ENCODE measurements at places on chromosomes 11 and 22. TPM values are rescaled to one million over a fixed set of nuclear protein-coding genes. Genes with fewer than 3 reads are reported as not detected.

DNA sequence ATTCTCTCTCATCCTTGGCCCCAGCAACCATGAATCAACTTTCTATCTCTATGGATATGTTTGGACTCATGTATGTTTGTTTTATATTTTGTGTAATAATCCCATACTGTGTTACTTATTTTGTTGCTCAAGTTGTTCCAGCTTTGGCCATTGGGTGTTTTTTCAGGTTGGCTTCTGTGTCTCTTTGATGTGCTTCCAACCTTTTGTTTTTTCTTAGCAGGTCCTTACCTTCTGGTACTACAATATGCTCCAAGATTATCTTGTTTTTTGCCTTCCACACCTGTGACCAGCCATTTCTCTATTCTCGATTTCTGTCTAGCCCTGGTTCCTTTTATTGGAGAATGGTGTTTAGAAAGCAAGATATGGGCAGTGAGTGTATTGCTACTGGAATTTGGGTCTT lies 14.2 kb downstream of the GVQW3 start:
- no peak for DNase-seq

DNA sequence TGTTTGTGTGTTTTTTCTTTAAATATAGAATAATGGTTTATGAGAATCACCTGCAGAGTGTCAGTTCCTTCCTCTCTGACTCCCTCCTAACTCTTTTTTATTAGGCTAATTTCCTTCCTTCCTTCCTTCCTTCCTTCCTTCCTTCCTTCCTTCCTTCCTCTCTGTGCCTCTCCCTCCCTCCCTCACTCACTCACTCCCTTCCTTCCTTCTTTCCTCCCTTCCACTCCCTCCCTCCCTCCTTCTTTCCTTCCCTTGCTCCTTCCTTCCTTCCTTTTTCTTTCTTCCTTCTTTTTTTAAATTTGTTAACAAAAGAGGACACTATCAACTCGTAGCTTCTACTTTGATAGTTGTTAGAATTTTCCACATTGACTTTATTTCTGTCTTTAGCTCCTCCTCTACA lies 152.3 kb upstream of the SEZ6L start:
- no peak for DNase-seq

DNA sequence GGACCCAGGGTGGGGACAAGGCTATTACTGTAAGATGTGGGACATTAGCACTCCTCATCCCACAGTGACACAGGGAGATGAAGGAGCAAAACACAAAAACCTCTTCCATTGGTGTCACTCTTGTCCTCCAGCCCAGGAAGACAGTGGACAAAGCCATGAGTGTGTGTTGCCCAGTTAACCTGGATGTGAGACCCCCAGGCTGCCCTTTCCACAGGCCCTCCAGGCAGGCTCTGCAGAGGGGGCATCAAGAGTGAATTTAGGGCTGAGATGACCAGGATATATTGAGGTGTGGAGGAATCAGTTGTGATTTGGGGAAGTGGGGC lies 111.3 kb downstream of the GGTLC2 start:
- no peak for DNase-seq

- peak; percentile 31 for DNase-seq
Observed at GRCh38 chr11:107830915-107831540, 27.6 kb downstream of the SLC35F2 start.

DNA sequence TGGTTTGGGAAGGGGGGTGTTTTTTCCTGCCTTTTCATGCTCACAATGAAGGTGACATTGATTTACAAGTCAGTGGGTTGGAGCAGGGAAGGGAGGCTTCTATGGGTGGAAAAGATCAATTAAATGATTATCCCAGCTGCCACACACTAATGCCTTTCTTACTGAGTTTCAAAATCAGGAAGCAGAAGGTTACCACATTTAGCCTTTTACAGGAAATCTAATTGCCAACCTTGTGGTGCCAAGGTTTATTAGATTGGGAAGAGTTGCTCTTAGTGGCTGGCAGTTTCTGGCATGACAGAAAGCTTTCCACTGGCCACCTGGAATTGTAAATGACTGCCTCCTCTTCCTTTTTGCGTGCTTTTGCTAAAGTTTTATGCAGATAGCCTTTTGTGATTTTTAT lies 98.7 kb downstream of the NAV2 start:
- DNase-seq = no peak

DNA sequence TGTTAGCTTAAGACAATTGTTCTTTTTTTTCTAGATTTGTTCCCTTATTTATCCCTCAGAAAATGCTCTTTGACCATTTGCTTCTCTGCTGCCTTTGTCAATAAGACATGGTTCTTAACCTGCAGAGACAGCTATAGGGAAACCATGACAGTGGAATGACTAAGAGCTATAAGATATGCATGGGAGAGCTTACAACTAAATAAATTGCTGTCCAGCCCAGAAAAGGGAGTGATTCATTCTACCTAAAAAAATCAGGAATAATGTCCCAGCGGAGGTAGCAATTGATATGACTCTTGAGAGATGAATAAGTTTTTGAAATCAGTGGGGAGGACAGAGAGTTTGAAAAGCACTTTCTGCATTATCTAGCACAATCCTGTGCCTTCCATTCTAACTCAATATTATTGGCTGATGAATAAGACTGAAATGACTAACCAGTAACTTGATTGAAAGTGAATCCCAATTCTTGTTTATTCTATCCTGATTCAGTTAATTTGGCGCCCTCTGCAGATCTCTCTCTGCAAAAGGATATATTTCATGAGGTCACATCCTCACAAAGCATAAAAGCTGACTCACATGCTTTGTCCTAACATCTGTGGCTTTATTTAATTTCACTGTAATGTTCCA lies 680.5 kb upstream of the API5 start:
- no peak for DNase-seq

- DNase-seq = no peak
Observed at GRCh38 chr22:50621948-50622722, 5.8 kb downstream of the ARSA start.

DNA sequence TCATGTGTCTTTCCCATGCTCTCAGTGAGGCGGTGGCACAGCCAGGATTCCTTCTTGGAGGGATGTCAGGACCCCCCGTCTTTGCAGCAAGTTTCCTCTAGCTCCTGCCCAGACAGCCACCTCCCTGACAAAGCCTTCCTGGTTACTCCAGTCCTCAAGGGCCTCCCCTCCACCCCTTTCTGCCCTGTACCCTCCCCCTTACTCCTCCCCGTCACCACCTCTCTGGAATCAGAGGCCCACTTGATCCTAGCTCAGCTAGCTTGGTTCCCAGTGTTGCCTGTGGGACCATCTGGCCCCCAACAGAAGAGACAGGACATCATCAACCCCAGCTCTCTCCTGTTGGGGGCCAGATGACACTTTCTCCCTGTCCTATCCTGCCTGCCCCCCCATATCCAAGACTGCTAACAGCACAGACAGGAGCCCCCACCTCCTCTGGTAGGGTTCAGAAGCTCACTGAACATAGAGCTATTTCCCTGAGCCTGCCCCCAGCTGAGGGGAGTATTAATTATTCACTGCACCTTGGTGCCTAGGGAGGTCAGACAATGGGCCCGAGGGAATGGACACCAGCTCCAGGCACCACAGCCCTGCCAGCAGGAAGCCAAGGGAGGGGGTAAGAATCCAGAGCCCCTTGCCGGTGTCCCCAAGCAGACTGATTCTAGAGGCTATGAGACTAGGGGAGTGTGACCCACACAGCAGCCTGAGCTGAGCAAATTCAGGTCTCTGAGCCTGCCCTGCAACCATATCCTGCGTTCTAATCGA lies 3.3 kb downstream of the GDPD5 start:
- DNase-seq = no peak

LSP1 gene
- total RNA-seq = 2.6 TPM

CCDC116 gene
- 0.63 TPM for total RNA-seq

CHST1 gene
- total RNA-seq = not detected

HBG2 gene
- not detected for total RNA-seq

BCO2 gene
- total RNA-seq = 3.0 TPM

USP47 gene
- total RNA-seq = 24.2 TPM
